ENCODE measurements at places on chromosomes 16 and 17. TPM values are rescaled to one million over a fixed set of nuclear protein-coding genes. Genes with fewer than 3 reads are reported as not detected.

GRCh38 chr17:49910858-49911204 lies 58.2 kb upstream of the DLX4 start:
- DNase-seq, result no peak

- DNase-seq, result no peak
Measured at GRCh38 chr17:62965174-62965685, 805 bp upstream of the TANC2 start.

The NR1D1 gene
- total RNA-seq, result 3.1 TPM

DNA sequence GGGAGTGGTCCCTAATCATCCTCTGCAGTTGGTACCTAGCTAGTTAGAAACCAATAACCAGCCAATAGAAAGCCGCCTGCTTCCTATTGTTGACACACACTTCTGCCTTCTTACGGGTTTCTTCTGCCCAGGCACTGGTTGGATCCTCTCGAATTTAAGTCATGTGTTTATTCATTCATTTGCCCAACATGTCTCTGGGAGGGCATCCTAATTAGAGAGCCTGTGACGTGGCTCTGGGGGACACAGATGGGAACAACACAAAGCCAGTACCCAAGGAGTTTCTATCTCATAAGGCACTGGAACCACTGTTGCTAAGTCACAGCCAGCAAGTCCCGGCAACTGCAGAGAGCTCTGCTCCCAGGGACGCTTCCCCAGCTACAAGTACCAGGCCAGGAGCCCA lies 300.7 kb upstream of the TNRC6C start:
- DNase-seq, result no peak

DNA sequence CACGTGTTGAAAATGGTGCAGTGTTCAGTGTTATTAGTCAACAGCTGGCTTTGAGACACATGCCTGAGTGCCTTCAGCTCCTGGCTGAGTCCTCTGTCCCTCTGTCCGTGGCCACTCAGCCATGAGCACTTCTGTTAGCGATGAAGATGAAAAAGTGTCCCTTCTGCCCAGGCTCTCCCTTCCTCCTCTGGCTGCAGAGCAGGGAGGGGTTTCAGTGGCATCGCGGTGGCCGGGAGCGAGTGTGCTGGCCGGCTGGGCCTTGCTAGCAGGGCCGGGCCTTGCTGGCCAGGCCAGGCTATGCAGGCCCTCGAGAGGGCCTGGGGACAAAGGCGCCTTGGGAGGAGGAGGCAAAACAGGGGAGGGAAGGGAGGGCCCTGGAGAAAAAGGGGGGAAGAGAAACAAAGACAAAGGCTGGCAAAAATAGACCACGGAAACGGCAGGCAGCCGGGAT lies 47.7 kb downstream of the CMIP start:
- DNase-seq, result no peak

Measured in omental fat pad (tissue), 4 donors.